ENCODE measurements at places on chromosomes 12 and 14.
A peak's percentile ranks its signal among the peaks of the same experiment; 100 is the strongest.

DNA sequence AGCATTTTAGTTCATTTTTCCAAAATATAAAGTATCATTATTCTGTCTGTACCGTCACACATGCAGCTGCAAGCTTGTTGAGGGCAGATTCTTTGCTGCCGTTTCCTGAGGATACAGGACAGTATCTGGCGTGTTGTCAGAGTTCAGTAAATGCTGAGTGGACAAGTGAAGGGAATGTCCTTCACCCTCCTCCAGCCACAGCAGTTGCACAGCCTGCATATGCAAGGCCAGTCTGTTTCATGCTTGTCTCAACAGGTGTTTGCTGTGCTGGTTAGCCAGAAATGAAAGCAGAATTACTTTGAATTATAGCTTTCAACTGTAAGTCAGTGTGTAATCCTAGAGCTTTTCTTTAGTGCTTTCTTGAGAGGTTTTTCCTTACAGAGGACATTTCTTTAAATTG lies 36.5 kb downstream of the TDP1 start:
- peaks cover 37% of the 10 kb centered on the region for H3K36me3 ChIP-seq
- no peak for DNase-seq
- no peaks in the 10 kb centered on the region for H3K27me3 ChIP-seq
- H3K4me3 ChIP-seq, result no peak overlapping the region
- H3K27ac ChIP-seq, result no peak overlapping the region

DNA sequence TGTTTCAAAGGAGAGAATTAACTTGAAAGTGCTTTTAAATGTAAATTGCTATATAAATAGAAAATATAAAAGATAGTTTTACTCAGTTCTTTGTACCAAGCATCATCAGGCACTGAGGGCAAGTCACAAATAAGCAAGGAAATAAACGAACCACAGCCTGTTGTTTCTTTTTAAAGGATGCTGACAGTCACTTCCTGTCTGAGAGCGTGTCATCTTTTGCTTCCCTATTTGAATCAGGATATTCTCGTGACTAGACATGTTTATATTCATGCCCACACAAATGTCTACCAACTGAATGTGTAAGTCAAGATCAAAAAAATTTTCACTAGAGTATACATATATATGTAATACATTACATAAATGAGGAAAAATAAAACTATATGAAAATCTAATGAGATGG lies 31.4 kb upstream of the SLC2A13 start:
- H3K27me3 ChIP-seq, result peaks cover 19% of the 10 kb centered on the region
- peaks cover 13% of the 10 kb centered on the region for H3K4me1 ChIP-seq

DNA sequence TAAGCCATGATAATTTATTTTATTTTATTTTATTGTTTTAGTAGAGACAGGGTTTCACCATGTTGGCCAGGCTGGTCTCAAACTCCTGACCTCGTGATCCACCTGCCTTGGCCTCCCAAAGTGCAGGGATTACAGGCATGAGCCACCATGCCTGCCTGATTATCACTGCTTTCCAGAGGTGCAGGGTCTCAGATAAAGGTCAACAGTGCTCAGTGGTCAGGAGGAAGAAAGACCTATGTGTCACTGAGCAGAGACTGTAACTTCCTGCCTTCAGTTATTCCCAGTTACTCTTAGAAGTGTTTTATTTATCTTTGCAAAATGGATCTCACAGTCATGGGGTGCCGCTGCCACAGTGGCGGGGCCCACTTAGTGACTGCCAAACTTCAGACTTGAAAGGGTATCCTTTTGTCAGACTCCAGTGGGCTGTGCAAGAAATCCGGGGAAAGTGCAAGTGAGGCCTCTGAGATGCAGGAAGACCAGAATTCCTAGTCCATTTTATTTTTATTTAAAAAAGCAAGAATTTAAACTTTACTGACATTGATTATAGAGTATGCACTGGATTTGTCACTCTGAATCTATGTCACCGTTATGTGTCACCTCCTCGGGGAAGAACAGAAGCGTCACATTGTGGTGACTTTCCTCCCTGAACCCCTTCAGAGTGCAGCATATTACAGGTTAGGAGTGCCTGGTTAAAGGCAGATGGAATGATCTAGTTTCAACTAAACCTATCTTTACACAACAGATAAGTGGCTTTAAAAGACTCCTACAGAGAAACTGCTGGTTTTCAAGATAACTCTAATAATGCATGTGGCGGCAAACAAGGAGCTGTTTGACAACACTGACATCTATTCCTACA lies 59.1 kb upstream of the BICD1 start:
- peaks cover 3% of the 10 kb centered on the region for H3K4me1 ChIP-seq
- H3K27ac ChIP-seq, result no peak overlapping the region
- no peaks in the 10 kb centered on the region for H3K27me3 ChIP-seq
- peaks cover 10% of the 10 kb centered on the region for H3K36me3 ChIP-seq
- no peak overlapping the region for H3K4me3 ChIP-seq

DNA sequence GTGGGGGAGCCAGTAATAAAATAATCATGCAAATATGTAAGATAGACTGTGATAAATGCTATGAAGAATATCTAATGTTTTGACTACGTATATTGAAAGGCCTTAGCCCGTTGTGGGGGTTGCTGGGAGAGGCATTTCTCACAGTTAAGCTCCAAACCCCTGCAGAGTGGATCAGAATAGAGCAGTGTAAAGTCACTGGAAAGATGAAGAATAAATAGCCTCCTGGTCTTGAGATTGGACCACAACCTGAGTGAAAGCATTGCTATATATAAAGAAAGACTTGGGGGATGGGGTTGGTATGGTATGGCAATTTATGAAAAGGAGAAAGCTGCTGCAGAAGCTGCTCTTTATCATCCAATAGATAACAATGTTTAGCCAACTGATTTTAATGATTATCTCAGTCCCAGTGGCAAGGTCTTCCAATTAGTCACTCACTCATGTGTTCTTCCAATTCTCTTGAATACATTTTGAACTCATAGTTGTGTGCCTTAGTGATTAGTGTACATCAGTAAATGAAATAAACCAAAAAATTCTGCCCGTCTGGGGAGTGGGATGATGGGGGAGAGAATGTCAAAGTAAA lies 10.2 kb downstream of the PLEKHA5 start:
- H3K4me3 ChIP-seq, result no peak overlapping the region
- no peaks in the 10 kb centered on the region for H3K4me1 ChIP-seq
- DNase-seq, result no peak
- H3K27me3 ChIP-seq, result no peaks in the 10 kb centered on the region
- H3K27ac ChIP-seq, result no peak overlapping the region

DNA sequence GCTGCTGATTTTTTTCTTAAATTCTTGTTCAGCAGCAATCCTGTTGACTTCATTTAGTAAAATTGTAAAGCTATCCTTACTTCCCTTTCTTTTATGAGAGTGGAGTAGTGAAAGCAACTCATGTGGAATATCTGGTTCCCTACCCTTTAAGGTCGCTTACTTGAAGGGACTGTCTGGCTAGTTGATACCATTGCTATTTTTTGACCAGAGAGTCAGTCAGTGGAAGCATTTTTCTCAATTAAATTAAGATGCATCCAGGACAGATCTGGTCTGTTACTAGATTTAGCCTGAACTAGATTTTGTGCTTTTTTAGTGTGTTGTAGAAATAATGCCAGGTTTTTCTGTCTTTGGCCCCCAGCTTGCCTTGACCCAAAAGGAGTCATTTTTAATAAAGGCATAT lies 18.0 kb downstream of the TTC8 start:
- no peaks in the 10 kb centered on the region for H3K4me1 ChIP-seq
- no peaks in the 10 kb centered on the region for H3K27me3 ChIP-seq
- H3K36me3 ChIP-seq, result no peaks in the 10 kb centered on the region

GRCh38 chr12:107501681-107502080 lies 183.9 kb upstream of the PWP1 start:
- peaks cover 7% of the 10 kb centered on the region for H3K36me3 ChIP-seq
- peaks cover 19% of the 10 kb centered on the region for H3K4me1 ChIP-seq
- peak; percentile 4 for DNase-seq
- no peak overlapping the region for H3K4me3 ChIP-seq

GRCh38 chr12:11822081-11822834 lies 172.8 kb downstream of the ETV6 start:
- H3K4me3 ChIP-seq, result peak overlapping the region; percentile 66
- H3K27me3 ChIP-seq, result no peaks in the 10 kb centered on the region
- peaks cover 10% of the 10 kb centered on the region for H3K36me3 ChIP-seq
- peak; percentile 64 for DNase-seq

- no peaks in the 10 kb centered on the region for H3K27me3 ChIP-seq
- no peaks in the 10 kb centered on the region for H3K36me3 ChIP-seq
Measured at GRCh38 chr14:78997811-78998210, 827.6 kb downstream of the NRXN3 start.

- H3K4me3 ChIP-seq, result peak overlapping the region; percentile 47
- peaks cover 37% of the 10 kb centered on the region for H3K27me3 ChIP-seq
- H3K36me3 ChIP-seq, result no peaks in the 10 kb centered on the region
- peaks cover 48% of the 10 kb centered on the region for H3K4me1 ChIP-seq
- peak overlapping the region; percentile 93 for H3K27ac ChIP-seq
Measured at GRCh38 chr14:94394581-94395207, 6.3 kb upstream of the SERPINA1 start.

- no peaks in the 10 kb centered on the region for H3K36me3 ChIP-seq
- no peak overlapping the region for H3K4me3 ChIP-seq
- peaks cover 36% of the 10 kb centered on the region for H3K27me3 ChIP-seq
Measured at GRCh38 chr14:36105401-36105800, 71.1 kb downstream of the PTCSC3 start.

DNA sequence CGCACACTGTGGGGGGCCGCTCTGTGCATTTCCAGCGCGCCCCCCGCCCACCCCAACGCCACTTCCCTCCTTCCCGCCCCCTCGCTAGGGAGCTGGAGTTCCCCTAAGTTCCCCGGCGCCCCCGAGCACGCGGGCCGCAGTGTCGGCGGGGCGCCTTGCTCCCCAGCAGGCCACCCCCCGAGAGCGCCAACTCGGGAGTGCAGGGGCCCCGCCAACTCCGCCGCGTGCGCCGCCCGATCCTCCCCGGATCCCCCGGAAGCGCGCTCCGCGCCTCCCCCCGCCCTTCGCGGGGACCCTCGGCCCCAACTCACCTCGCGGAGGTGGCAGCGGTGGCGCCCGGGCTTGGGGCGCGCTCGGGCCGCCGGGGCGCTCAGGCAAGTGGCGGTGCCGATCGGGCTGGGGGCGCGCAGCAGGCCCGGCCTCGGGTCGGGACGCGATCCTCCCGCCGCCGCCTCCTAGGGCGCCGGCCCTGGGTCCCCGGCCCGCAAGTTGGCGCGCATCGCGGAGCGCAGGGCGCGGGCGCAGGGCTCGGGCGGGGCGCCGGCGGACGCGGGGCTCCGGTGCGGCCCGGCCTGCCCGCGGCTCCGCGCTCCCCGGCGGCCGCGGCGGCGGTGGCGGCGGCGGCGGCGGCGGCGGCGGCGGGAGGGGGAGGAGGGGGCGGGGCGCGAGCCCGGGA lies at the start of gene NCOR2:
Gene NCOR2 (minus strand): TSS at position 616 of the 676 bp plus-strand sequence. CDS start 72,361 bp downstream, outside the sequence.
- peaks cover 44% of the 10 kb centered on the region for H3K4me1 ChIP-seq
- peak; percentile 57 for DNase-seq
- H3K27me3 ChIP-seq, result no peaks in the 10 kb centered on the region
- no peak within 1 kb of the TSS for H3K27ac ChIP-seq

Measured in activated T-cell treated with anti-CD3 and anti-CD28 coated beads, Interleukin-2, amount 50 U/mL, for 72 hours (primary cell).